ENCODE measurements at places on chromosomes 12 and 14.

DNA sequence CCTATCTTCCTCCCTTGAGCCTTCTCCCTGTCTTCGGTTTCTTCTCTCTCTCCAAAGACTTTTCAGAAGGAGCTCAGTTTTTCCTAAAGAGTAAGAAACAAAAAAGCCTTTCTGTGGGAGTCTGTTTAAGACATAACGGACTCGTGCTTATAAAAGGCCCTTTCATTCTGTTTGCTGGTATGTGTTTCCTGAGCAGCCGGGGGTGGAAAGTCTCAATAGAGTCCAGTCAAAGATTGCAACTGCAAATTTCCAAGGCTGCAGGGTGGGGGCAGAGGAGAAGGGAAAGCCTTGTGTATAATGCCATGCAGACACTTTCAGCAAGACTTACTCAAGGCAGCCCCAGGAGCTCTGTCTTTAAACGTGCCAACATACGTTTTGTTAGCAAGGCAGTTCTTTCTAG, 62.2 kb downstream of the GNG2 start:
- DNase-seq, result no peak

DNA sequence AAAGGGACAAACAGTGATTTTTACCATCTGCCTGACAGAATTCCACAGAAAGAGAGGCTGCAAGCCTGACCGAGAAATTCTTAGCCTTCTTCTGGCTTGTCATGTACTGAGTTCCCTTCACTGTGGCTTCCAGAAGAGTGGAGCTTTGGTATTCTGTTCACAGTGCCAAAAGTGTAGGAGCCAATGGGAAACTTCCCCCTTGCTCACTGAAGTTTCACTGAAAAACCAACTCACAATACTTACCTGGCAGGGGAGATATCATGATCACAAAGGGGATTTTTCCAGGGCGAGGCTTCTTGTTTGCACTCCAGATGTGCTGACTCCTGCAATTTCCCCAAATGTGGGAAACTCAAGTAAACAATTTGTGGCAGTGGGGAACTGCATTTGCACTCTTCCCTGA, 31.7 kb upstream of the MMP19 start:
- no peak for DNase-seq

- peak; percentile 84 for DNase-seq
Measured at GRCh38 chr14:104805326-104805678, 4.4 kb downstream of the ZBTB42 start.

GRCh38 chr14:60744566-60744965, 10.0 kb downstream of the MNAT1 start:
- DNase-seq, result no peak

GRCh38 chr14:64095620-64096019, 198.6 kb downstream of the ESR2 start:
- no peak for DNase-seq

DNA sequence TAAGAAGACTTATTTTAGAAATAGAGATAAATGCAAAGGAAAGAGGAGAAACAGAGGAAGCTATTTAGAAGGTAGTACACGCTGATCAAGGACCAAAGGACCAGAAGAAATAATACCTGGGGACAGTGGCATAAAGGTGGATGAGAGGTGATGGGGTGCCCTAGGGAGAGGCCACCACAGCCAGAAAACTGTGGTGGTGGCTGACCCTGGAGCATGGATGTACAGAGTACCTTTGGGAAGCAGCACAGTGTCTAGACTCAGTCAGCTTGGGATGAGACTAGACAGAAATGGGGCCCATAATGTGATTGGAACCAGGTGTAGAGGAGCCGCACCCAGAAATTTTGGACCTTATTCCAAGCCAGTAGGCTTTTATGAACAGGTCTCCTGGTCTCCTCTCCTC, 17.2 kb downstream of the RASSF8 start:
- DNase-seq, result no peak

GRCh38 chr12:22190969-22191368, 143.5 kb downstream of the ST8SIA1 start:
- DNase-seq, result no peak

DNA sequence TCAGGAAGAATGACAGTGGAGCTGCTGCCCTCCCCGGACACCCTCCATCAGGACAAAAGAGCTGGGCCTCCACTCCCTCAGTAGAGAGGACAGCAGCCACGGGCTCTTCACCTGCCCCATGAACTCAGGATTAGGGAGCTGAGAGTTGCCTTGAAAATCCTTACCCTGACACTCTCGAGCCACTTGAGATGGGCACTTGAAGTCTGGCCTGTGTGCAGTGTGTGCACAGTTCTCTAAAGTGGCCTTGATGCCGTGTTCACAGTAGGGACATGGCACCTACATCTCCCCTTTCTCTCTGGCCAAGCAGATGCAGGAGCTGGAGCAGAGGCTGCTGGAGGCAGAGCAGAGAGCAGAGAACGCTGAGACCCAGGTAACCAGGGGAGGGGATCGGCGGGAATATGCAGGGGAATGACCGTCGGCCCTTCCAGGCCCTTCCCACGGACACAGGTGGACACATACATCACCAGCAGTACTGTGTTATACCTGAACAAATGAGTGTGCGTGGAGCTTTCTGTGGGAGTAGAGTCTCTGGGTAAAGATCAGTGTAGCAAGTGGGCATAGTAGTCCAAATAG, 22.5 kb downstream of the PLEKHH1 start:
- DNase-seq, result no peak

DNA sequence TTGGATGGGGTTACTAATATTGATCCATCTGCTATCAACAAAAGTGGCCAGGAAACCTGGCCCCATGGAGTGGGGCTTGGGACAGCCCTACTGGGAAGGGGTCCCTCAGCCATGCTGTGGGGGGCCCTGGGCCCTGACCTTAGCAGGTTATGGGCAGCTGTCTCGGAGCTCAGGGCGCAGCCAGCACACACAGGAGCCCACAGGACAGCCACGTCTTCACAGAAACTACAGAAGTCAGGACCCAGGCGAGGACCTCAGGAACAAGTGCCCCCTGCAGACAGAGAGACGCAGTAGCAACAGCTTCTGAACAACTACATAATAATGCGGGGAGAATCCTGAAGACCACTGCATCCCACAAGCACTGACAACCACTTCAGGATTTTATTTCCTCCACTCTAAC, 11.9 kb upstream of the FKBP11 start:
- DNase-seq, result no peak

DNA sequence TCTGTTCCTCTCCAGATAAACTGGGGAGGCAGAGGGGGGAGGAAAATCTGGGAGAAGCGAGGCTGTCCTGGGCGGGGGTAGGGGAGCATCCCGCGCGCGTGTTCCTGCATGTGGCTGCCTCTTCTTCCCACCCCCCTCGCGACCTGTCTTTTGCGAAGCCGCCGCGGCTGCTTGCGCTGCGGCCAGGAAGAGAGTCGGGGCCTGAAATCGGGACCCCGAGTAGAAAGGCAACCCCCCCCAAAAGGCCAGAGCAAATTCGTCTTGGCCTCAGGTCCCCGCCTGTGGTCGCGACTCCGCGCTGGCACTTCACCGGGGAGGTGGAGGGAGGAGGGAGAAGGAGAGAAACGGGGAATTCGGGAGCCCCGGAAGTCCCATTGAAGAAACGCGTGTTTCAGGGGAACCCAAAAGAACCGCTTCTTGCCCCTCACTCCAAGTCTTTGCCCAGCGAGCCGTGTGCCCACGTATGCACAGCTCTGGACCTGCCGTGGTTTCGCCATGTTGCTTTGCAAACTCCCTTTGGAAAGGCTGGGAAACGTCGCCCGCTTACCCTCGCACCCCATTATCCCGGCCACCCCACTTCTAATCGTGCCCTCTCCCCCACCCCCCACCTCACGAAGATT, 944 bp downstream of the CCND2 start:
- no peak for DNase-seq

DNA sequence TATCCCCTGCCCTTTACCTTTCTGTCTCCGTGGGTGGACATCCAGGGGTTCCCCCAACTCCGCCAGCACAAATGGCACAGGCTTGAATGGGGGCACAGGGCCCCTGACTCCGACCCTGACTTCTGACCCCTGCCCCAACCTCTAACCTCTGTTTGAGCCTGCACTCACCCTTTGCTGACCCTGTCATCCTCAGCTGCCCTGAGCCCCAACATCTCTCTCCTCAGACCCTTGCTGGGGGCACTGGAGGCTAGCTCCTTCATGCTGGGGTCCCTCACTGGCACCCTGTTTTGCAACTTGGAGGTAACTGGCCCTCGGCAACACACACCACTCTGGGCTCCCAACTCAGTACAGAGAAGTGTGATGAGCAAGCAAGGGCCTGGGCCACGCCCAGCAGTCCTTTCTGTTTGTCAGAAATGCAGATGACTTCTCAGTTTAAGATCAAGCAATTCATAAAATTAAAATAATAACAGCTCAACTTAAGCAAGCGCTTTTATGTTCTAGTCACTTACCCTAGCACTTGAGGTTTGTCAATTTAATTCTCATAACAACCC, 2.1 kb downstream of the IFI27 start:
- DNase-seq, result no peak

DNA sequence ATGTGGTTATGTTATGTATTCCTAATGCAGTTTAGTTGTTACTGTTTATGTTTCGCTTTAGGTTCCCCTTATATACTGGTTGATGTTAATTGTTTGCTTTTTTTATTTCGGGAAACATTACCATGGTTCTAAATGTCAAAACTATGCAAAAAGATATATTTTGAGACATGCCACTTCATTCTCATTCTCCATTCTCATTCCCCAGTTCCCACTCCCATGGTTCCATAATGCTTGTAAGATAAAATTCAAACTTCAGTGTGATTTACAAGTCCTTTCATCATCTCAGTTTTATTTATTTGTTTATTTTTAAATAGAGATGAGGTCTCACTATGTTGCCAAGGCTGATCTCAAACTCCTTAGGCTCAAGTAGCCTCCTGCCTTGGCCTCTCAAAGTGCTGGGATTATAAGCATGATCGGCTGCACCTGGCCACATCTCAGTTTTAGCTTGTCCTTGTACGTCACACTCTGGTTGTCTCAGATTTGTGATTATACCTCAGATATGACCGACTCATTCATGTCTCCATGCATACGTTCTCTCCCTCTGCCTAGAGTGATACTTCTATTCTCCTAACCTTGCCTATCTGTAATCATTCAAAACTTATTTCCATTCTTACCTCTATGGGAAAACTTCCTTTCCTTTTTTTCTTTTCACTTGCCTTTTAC, 407.8 kb upstream of the RGS6 start:
- no peak for DNase-seq

- DNase-seq, result peak; percentile 97
Measured at GRCh38 chr12:6280053-6280469, 30.4 kb upstream of the PLEKHG6 start.

DNA sequence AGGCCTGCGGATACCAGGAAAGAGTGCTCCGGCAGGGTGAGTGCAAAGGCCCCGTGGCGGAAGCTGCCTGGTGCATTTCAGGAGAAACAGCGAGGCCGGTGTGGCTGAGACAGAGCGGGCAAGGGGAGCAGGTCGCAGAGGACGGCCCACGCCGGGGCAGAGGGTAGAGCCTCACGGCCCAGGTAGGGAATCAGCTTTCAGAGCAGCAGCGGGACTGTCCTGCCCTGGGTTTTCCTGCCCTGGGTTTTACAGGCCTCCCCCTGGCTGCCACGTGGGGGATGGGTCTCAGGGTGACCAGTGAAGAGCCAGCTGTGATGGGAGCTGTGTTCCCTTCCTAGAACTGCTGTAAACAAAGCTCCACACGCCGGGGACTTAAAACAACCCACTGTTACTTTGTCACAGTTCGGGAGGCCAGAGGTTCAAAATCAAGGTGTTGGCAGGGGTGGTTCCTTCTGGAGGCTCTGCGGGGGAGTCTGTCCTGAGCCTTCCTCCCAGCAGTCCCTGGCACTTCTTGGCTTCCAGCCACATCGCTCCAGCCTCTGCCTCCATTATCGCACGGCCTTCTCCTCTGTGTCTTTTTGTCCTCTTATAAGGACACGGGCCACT, 10.4 kb downstream of the NCOR2 start:
- no peak for DNase-seq

DNA sequence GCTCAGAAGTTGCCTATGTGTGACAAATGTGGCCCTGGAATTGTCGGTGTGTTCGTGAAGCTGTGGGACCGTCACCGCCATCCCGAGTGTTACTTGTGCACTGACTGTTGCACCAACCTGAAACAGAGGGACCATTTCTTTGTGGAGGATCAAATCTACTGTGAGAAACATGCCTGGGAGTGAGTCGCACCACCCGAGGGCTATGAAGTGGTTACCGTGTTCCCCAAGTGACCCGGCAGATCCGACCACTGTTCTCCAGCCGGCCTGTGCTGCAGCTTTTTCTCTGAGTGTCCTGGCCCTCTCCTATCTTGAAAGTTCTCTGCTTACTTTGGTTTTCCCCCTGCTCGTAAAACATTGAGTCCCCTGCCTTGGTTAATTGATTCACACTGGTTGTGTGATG, 65.3 kb downstream of the VCPKMT start:
- no peak for DNase-seq

DNA sequence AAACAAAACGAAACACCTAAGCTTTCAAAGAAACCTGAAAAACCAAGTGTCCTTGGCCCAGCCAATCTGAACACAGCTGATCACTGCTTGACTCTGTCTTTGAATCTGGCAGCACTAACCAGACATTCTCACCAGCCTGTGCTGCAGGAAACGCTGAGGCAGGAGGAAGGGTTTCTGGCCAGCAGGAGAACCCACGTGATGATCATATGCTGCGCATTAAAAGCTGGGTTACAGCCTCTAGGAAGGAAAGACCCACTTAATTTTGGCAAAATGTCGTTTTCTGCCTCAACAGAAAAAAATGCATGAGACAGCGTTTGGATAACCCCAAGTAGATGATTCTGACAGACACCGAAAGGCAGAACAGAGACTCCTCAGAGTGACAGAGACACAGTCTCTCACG, 9.8 kb downstream of the APPL2 start:
- DNase-seq, result peak; percentile 8

DNA sequence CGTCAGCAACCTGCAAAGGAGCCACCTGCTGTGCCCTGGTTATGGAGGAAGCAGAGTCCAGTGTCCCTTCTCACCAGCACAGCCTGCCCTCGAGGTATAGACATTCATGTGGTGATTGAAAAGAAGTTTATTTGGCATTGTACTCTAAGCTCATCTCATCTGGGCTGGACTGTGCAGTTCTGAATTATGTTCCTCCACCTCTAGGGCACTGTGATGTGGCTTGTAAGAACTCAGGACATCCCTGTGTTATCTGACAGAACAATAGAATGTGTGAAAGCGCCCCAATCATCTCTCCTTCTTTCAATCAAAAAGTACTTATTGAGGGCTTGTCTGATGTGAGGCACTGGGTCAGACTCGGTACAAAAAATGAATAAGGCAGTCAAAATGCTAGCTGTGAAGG, 140.1 kb downstream of the DHRS2 start:
- DNase-seq, result no peak

- no peak for DNase-seq
Measured at GRCh38 chr14:63981569-63981968, 128.8 kb downstream of the SYNE2 start.

GRCh38 chr12:19208456-19208855, 78.9 kb downstream of the PLEKHA5 start:
- DNase-seq, result no peak

DNA sequence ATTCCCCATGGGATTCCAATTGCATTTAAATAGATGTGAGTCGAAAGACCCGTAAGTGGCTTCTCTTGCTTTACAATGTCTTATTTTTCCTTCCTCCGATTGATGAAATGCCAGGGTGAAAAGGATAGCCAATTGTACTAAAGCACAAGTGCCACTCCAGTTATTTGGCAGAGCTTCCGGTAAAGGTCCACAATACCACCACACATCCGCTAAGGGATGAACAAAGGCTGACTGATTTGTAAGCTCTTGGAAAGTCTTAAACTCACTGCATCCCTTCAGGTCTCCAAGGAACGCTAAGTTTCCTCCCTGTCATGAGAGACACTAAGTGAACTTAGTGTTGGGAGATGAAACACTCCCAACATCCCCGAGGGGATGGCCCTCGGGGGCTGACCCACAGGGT, 21.2 kb upstream of the RNASE1 start:
- DNase-seq, result no peak

Measured in HT1080 (cell line).